ENCODE measurements at places on chromosomes 2 and 18. TPM values are rescaled to one million over a fixed set of nuclear protein-coding genes. Genes with fewer than 3 reads are reported as not detected.

Gene IL36G
- not detected for total RNA-seq

Gene MSH2
- total RNA-seq: 5.5 TPM

Gene CPLX4
- total RNA-seq: not detected

Gene TDRD15
- 0.06 TPM for total RNA-seq

Gene MORN2
- 6.7 TPM for total RNA-seq

GRCh38 chr2:67070826-67071225 is 326.3 kb upstream of the ETAA1 start:
- DNase-seq: no peak

GRCh38 chr2:69086466-69086865 is 73.5 kb downstream of the ANTXR1 start:
- DNase-seq: no peak

DNA sequence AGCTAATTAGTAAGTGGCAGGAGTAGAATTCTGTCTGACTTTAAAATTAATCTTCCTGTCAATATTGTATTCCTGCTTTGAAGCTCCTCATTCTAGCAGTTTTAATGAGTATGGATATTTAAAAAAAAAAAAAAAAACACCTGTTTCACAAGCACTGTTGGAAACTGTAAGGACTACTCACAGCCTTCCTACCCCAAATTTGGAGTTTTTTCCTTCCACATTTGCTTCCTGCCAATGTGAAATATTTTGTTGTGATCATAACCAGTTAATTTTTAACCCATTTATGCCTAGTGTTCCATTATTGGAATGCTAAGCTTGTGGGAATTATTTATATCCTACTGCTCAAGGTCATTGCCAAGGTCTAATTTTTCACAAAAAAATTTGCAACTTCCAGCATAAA is 36.1 kb upstream of the SCYGR2 start:
- DNase-seq: no peak

DNA sequence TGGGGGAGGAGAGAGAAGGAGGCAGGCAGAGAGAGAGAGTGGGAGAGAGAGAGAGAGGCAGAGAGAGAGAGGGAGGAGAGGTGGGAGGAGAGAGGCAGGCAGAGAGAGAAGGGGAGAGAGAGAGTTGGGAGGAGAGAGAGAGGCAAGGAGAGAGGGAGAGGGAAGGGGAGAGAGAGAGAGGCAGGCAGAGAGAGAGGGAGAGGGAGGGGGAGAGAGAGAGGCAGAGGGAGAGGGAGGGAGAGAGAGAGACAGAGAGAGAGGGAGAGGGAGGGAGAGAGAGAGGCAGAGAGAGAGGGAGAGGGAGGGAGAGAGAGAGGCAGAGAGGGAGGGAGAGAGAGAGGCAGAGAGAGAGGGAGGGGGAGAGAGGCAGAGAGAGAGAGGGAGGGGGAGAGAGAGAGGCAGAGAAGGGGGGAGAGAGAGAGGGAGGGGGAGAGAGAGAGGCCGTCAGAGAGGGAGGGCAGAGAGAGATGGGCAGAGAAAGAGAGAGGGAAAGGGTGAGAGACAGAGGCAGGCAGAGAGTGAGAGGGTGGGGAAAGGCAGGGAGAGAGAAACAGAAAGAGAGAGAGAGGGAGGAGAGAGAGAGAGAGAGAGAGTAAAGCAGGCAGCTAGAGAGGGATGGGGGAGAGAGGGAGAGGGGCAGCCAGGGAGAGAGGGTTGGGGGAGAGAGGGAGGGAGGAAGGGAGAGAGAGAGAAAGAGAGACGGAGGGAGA is 122.2 kb upstream of the PXDN start:
- no peak for DNase-seq

DNA sequence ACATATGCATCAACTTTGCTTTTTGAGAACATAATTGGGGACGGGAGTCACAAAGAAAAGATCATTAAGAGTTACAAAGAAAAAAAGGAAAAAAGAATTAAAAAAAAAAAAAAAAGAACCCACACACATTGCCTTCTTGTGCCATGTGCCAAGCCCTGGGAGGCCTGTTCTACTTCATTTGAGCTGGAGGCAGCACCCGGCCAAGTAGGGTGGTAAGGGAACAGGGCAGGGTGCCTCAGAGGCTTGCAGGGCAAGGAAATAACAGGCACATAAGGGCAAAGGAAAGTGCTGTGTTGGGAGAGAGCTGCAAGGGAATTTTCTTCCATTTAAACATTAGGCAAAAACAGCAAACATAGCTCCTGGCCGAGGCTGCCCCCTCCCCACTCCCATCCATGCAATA is 418.0 kb downstream of the TMEM182 start:
- DNase-seq: no peak

DNA sequence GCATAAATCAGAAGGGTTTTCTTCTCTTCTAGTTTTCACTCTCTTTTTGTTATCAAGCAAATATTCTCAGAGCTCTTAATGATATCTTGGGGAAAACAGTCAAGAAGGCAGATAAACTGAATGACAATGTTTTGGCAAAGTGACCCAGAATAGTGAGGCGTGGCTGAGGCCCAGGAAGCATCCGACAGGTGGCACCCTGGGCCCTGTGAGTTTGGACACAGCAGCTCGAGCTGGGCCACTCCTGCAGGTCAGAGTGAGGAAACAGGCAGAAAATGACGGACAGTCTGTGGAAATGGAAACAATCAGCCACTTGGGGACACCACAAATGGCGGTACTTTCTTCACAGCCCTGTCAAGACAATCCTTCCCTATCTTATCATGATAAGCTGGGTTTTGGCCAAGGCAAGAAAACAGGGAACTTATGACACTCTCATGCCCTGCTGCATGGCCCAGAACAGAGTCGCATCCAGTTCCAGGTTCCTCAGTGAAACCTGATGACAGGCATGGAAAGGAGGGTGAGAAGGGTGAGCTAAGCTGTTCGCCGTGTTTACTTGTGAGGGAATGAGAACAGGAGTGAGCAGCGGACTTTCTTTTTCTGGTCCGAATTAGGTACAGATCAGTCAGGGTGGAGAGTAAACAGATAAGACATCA is 32.1 kb downstream of the MRPL44 start:
- no peak for DNase-seq

GRCh38 chr2:64311191-64311910 is 142.6 kb upstream of the LGALSL start:
- DNase-seq: no peak

DNA sequence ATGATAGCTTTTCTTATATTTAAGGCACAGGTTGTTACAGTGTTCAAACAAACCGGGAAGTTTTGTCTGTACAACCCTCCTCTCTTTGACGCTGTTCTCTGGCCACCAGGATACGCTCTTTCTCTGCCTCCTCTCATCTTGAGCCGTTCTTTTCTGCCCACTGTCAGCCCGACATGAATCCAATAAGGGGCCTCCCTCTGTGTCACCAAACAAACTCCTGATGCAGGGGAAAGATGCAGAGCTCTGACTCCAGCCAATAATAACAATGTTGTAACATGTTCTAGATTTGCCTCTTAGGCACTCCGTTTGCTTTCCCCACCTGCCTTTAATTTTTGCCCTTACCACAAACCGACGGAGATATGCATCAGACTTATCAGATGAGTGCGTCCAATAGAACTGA is 449.3 kb downstream of the SLC4A3 start:
- peak; percentile 50 for DNase-seq

- DNase-seq: no peak
These were observed 22.9 kb downstream of the TGIF1 start for GRCh38 chr18:3472681-3473544.

DNA sequence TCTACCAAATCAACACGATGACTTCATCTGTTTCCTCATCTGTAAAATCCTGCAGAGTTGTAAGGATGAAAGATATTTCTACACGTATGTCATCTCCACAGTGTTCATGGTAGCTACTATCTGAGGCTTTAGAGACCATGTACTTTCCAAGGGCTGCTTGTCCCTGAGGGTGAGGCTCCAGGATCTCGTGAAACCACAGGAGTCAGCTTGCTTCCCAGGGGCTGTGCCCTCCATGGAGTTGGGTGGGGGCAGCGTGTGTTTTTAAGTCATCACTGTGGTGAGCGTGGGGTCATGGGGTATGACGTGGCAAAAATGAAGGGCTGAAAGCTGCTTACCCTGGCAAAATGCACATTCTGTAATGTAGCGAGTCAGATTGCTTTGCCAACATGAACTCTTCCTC is 81.6 kb downstream of the ASAP2 start:
- no peak for DNase-seq

DNA sequence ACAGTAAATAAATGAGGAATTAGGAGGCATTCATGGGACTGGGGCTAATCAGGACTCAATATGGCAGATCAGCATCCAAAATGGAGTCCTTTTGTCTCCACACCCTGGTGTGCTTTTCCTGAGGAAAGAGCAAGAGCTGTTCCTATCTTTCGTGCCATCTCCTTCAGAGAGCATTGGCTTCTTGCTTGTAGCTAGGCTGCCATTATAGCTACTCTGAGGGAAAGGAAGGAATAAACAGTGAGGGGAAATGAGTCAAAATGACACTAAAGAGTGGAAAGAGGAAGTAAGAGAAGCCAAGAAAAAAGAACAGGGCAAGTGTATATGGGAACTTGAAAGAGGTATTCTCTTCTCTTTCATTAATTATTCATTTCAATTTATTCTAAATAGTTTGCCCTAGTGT is 8.4 kb upstream of the NMI start:
- DNase-seq: no peak

DNA sequence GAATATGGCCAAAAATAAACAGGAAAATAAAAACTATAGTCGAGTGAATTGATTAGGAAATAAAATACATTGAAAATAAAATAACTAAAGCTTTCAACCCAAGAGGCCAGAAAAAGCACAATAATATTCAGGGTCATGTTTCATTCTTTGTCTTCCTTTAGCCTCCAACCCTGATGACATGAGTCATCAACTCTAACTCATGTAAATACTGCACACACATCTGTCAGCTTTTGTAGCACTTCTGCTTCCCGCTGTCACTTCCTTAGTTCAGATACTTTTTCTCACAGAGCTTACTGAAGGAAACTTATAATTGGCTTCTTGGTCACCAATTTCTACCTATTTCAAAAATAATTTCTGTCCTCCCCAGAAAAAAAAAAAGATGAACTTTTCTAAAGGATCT is 112.8 kb downstream of the UPP2 start:
- no peak for DNase-seq

DNA sequence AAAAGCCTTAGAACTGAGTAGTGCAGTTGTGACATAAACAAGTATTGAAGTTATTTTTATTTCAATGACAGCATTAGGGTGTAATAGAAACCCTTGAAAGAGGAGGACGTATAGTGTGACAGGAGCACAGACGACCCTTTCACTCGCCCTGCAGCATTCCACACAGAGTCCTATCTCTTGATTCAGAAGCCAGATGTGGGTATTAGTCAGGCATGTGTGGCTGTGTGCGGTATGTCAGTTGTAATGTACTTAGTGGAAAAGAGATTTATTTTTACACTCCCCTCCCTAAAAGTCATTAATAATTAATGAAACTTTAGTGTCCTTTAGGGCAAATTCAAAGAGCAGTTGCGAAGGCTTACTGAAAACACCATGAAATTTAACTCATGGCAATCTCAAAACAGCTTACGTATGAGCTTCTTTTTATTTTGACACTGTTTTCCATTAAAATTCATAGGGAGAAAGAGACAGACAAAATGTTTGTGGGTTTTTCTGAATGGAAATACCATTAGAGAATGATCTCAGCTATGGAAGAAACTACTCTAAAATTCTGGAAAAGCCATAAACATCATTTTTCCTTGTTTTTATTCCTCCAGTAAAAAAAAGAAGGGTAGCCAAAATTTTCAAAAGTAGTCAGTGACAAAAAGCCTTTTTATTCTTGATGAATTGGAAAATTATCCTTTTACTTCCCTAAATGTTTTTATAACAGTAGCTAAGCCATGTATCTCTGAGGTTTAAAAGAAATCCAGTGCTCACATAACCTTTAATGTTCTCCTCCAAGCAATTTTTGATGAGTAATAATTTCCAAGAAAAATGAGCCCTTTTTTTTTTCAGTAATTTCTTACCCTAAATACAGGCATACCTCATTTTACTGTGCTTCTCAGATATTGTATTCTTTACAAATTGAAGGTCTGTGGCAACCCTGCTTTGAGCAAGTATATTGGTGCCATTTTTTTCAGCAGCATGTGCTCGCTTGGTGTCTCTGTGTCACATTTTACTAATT is 84.0 kb upstream of the DSEL start:
- DNase-seq: no peak

DNA sequence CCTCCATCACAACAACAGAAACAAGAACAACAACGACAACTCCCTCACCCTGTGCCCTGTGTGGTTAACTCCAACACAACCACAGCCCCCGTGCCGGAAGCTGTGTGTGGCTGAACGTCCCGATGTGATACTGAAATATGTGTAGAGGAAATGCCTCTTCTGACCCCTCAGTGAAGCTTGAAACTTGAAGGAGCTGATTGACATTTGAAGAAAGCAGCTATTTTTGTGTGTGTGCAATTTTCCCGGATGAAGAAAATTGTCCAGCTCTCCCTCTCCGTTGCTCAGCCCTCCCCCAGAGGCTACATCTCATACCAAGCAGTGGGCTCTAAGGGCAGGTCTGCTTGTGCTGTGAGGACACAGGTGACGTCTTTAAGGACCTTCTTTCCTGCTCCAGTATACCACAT is 173.8 kb downstream of the ICOS start:
- DNase-seq: no peak

- DNase-seq: no peak
These were observed 5.3 kb upstream of the METTL21A start for GRCh38 chr2:207630491-207630890.

DNA sequence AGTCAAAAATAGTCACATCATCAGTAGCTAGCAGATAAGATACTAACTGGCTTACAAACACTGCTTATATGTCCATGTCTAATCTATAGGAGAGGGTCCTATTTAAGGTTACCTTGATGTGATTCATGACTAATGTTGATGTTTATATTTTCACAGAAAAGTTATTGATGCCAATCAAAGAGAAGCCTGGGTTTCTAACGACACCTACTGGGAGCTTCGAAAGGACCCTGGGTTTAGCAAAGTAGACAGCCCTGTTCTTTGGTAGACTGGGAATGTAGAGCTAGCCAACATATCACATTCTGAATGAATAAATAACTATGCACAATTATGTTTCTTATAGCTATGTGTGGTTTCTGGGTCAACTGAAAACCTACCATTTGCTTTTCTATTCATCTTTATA is 55.7 kb downstream of the PRKRA start:
- no peak for DNase-seq

DNA sequence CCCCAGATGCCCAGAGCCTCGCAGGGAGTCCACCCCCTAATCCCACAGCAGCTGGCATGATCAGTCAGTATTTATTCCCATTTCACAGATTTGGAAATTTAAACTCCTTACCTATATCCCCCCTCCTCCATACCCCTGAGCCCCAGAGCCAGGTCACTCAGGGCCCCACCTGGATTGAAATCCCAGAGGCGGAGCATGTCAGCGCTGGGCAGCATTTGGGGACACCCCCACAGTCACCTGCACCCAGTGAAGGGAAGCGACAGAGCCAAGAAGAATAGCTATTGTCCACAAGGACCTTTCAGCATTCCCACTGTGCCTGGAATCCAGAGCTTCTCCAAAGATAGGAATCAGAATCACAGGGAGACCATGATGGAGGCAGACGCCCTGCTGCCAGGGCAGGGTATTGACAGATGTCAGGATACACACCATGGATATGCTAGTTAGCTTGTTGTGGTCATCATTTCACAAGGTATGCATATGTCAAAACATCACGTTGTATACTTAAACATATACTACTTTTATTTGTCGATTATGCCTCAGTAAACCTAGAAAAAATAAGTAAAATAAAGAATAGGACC is 968 bp upstream of the ASTL start:
- DNase-seq: no peak
